Esophagus squamous epithelium (tissue), 5 donors: ENCODE measurements at places on chromosomes 1 and 21.

DNA sequence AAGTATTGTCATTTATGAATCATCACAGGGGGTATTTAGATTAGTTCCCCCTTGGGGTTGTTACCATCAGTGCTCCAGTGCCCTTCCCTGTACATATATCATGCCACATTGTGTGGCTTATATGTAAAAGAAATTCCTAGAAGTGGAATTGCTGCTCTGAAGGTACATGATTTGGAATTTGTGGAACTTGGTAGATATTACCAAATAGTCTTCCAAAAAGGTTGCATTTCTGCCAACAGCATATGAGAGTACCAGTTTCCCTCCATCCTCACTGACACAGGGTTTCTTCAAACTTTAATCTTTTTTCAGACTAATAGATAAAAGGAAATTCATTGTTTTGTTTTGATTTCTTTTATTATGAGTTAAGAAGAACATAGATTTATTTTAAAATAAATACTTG, 41.3 kb downstream of the AKNAD1 start:
- no peak for DNase-seq

- DNase-seq: no peak
Observed at GRCh38 chr1:19405761-19406487, 79.4 kb downstream of the CAPZB start.

DNA sequence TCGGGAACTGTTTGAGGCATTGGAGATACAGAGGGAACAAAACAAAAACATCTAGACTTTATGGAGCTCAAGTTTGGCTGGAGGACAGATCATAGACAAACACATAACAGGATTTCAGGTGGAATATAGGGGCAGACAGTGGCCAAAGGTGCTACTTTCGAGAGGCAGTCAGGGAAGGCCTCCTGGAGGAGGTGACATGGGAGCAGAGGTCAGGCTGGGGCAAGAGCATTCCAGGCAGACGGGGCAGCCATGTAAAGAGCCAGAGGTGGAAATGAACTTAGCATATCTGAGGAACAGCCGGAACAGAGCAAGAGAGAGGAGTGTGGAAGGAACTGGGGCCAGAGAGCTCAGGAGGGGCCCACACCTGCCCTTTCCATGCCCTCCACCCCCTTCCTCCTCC, 122.3 kb downstream of the DMRTB1 start:
- no peak for DNase-seq

DNA sequence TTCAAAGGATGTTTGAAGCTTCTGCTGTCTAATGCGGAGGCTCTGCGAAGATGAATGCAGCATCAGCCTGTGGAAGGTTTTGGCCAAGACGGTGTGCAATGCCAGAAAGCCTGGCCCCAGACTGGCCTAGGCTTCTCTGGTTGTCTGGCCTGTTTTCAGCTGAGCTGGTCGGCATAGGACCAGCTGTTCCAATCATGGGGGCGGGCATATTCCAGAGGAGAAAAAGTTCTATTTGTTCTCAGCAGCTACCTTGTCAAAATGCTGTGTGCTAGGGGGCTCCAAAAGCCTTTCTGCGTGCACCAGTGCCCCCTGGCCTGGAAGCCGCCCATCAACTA, 57.6 kb downstream of the TGFB2 start:
- no peak for DNase-seq

GRCh38 chr1:31019401-31019800, 46.1 kb downstream of the PUM1 start:
- DNase-seq: no peak

DNA sequence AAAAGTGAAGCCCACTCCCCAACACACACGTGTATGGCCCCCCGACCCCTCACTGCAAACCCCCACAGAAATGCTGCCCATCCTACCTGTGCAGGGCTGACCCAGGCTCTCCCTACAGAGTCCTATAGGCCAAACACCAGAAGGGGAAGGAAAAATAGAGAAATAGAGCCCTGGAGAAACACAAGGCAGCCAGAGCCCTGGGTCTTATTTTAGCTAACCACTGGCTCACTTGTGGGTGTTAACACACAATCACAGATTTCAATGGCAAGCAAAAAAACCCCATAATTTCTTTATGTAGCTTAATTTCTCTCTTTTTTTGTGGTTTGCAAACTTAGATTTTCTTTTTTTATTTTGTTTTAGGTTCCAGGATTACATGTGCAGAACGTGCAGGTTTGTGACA, 989 bp upstream of the PIGR start:
- no peak for DNase-seq

DNA sequence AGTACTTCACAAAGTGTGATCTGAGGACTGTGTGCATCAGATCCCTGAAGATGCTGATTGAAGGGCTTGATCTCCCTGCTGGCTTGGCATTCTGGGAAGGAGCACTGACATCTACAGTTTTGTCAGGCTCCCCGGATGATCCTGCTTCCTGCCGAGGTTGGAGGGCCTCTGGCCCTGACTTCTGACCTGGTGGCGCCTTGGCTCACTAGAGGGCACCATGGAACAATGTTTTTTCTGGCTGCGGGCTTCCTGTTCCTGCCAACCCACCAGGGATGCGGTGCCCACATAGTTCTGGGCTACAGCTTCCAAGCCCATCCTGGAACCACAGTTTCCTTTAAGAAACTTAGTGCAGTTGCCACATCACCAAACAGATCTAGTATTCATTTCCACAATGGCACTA, 38.8 kb upstream of the RASAL2 start:
- DNase-seq: no peak

DNA sequence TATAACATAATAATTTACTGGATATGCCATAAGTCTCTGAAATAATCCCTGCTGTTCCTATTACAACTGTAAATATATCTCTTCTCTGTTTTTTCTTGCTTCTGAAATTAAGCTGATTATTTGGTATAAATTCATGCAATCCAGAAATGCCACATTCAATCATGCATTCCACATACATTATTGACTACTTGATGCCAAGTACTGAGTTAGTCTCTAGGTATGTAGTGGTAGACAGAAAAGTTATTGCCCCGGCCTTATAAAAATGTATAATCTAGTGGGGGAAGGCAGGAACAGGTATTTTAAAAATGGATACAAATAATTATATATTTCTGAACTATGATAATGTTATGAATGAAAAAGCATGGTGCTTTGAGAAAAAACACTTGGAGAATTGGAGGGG, 338.6 kb upstream of the SNX7 start:
- no peak for DNase-seq

GRCh38 chr1:238960071-238960470, 426.3 kb upstream of the CHRM3 start:
- no peak for DNase-seq

GRCh38 chr1:64405833-64406232, 64.1 kb upstream of the CACHD1 start:
- no peak for DNase-seq

DNA sequence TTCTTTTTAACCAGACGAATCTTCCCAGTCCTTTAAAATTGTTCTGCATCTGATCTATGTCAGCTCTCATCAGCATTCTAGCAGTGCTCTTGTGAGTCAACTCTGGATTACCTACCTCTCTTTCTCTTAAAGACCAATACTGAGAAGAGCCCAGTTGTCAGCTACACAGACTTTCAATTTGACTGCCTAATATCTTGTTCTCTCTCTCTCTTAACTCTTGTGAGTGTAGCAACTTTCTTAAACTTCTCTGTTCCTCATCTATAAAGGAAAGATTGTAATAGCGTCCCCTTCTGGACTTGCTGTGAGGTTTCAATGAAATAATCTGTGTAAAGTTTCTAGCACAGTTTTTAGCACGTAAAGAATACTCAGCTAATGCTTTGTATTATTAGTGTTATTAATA, 499.3 kb upstream of the ADAMTS5 start:
- DNase-seq: no peak

GRCh38 chr1:203316626-203317093, 11.3 kb downstream of the BTG2 start:
- DNase-seq: no peak

GRCh38 chr21:26795866-26796329, 49.3 kb downstream of the ADAMTS1 start:
- no peak for DNase-seq

DNA sequence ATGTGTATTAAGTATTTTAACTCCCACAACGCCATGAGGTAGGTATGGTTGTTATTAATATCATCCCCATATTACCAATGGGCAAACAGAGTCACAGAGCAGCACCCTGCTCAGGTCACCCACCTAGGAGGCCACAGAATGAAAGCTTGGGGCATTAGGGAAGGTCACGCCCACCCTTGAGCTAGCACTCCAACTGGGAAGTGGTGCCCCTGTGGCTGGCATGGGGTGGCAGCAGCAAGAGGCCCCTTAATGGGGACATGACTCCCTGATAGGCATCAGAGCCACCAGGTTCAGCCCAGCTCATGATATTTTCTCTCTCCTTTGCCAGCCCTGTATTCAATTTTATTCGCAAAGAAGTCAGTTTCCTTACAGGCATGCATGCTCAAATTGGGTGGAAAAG, 90.6 kb downstream of the DMRTB1 start:
- no peak for DNase-seq

DNA sequence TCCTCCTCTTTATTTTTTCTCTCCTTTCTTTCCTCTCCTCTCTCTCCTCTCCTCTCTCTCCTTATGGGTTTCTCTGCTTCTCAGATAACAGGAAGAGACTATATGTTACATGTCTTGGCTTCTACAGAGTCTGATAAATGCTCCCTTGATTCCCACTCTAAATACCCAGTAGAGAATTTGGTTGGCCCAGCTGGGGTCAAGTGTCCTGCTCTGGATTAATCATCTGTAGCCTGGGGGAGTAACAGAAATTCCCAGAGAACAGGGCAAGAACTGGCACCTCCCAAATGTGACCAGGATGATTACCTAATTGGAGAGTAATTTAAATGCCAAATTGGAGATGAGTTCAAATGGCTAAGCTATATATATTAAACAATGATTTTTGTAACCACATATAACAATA, 146.1 kb upstream of the LMO4 start:
- no peak for DNase-seq

GRCh38 chr1:78715181-78715661, 65.6 kb downstream of the IFI44 start:
- no peak for DNase-seq

GRCh38 chr1:179825206-179825605, 52.4 kb downstream of the TOR1AIP2 start:
- no peak for DNase-seq

GRCh38 chr1:200634261-200635122, 13.9 kb upstream of the KIF14 start:
- DNase-seq: no peak

DNA sequence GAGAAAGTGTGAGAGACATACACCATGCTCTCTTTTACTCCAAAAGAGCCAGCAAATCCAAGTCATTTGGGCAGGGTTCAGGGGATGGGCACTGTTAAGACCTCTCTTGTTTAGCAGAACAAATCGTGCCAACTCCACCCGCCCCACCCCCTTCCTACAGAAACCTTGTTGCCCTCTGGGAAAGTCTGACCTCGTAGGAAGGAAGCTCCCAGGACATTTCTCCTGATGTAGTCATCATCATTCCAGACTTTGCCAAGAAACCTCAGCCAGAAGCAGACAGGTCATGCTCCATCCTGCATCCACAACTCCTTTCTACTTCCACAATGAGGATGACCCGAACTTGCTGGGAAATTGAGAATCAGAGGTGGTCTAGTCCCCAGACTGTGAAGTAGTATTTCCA, 57.7 kb downstream of the UBE2T start:
- DNase-seq: no peak

DNA sequence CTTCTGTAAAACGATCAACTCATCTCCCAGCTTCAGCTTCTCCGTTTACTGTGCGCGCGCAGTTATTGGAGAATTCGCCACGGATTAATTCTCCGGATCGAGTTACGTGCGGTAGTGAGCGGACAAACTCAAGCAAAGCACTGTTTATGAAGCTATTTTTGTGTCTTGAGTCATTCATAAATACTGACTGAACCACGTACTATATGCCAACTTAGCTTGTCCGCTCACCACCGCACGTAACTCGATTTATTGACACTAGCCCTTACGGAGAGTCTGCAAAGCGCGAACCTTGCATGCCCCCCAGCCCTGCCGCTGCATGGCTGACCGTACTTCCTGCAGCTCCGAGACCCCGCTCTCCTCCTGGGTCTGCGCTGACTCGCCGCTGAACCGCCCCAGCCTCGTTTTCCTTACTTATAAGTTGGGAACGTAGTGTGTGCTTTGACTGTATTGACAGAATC, 773 bp downstream of the CHD1L start:
- DNase-seq: no peak

GRCh38 chr1:208036106-208036808, 125.3 kb upstream of the CD34 start:
- no peak for DNase-seq

- DNase-seq: no peak
Observed at GRCh38 chr1:200033511-200034261, 6.2 kb downstream of the NR5A2 start.

DNA sequence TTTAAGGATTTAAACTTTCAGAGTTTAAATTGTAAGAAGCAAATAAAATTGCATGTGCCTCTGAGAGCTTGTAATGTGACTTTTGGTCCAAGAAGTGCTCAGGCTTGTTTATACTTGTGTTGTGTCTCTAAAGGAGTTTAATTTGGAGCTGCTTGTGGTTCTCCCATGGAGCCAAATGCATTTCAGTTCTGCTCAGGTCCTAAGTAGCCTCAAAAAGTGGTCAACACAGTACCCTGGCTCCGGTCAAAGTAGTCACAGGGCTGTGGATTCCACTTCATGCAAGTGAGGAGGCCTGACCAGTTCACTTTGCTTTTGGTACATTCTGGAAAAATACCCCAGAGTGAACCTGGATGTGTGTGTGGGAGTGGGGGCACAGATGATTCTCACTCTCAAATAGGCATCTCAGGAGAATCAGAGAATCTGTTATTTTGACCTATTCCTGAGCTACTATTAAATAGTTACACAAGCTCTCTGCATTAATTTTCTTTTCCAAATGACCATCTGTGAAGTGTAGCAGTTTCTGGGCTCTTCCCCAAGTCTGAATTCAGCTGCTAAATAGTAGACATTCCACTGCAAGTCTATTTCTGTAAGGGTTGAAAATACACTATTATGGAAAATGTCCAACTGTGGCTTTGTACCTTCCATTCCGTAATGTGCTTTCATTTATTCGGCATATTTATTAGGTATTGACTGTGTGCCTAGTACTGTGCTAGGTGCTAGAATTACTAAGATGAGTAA, 31.7 kb upstream of the AGO1 start:
- DNase-seq: no peak

DNA sequence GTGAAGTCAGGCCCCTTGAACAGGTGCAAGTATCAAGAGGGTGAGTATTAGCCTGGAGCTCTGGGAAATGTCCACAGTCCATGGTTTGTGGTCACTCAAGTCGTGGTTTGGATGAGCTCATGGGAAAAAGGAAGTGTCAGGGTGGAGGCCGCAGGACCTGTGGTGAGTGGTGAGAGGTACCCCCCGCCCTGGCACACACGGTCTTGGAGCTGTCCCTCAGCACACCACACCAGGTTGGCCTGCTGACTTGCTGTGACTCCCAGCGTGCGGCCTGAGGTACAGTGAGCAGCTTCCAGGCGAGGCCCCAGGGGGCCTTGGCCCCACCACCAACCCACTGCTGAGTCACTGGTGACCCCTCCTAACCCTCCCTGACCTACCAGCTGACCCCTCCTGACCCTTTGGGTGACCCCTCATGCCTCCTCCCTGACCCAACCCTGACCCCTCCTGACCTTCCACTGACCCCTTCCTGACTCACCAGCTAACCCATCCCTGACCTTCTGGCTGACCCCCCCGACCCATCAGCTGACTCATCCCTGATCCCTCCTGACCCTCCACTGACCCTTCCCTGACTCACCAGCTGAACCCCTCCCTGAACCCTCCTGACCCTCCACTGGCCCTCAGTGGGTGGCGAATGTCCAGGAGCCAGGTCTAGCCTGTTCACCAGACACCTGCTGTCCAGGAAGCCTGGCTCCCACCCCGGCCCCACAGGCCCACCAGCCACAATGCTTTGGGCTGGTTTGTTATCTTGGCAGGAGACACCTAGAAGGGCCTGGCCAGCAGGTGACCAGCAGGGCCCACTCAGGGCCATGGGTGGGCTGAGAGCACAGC, 34.8 kb upstream of the RNF187 start:
- DNase-seq: no peak
